ENCODE measurements at places on chromosomes 3 and 15.
A peak's percentile ranks its signal among the peaks of the same experiment; 100 is the strongest.

DNA sequence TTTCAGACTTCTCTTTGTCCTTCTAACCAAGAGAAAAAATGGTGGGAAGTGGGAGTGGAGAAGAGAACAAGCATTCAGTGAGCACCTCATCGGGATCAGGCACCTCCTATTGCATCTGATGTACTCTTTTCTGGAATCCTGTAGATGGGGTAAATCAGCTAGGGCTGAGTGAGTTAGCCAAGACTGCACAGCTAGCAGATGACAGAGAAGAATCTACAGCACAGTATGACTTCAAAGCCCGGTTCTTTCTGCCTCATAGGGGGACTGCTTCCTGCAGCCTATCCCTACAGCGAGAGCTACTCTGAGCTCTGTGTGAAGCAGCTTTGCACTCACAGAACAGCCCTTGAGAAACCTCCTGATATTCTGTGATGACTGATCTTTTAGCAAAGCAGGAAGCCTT is 275.2 kb upstream of the MEIS2 start:
- DNase-seq = peak; percentile 45

GRCh38 chr3:63872135-63872924 is 8.7 kb downstream of the ATXN7 start:
- no peak for DNase-seq

- DNase-seq = no peak
Observed at GRCh38 chr15:70056091-70056680, 41.5 kb downstream of the TLE3 start.

DNA sequence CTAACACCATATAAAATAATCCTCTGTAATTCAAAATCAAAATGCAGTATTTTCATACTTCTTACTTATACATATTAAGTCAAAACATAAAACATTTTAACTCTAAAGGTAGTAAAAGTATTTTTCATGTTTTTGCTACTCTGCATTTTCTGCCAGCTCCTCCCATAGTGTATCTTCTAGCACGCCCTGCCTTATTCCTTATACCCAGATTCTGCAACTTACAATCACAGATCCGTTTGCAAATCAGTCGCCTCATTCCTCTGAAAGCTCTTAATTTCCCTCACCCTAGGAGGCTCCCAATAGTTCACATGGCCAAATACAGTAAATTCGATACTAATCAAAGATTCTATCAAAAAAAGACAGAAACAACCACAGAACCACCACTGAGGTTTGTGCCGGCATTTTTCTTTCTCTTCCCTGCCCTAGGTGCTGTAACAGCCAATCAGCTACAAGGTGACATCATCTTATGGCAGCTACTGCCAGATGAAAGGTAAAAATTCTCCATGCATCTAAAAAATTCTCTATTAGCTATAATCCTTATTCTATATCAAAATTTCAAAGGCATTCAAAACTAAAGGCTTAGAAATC is 72.9 kb downstream of the CLASP2 start:
- DNase-seq = no peak

- no peak for DNase-seq
Observed at GRCh38 chr15:31214864-31215489, 111.7 kb upstream of the KLF13 start.

DNA sequence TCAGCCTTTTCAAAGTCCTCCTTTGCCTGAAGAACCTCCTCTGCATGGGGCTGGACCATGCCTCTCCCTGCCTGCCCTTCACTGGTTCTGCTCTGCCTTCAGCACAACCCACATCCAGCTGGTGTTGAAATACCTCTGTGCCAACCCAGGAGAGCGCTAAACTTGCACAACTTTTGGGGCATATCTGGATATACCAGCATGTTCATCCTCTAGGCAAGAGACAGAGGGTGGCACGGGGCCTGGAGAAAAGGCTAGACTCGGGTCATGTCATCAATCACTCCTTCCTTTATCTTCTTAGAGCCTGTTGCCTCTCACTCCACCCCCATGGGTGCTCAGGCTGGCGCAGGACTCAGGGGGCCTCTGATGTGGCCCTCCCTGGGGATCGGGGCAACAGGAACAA is 4.8 kb downstream of the SEMA4B start:
- no peak for DNase-seq

DNA sequence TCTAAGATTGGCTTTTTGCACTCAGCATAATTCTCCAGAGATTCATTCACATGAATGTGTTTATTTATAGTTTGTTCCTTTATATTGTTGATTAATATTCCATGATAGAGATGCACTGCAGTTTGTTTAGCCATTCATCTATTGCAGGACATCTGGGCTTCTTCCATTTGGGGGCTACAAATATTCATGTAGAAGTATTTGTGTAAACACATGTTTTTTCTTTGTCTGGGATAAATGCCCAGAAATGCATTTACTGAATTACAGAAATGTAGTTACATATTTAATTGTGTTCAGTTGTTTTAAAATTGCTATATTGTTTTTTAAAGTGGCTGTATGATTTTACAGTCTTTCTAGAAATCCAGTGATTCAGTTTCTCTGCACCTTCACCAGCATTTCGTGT is 635.0 kb downstream of the ZIC1 start:
- DNase-seq = no peak

DNA sequence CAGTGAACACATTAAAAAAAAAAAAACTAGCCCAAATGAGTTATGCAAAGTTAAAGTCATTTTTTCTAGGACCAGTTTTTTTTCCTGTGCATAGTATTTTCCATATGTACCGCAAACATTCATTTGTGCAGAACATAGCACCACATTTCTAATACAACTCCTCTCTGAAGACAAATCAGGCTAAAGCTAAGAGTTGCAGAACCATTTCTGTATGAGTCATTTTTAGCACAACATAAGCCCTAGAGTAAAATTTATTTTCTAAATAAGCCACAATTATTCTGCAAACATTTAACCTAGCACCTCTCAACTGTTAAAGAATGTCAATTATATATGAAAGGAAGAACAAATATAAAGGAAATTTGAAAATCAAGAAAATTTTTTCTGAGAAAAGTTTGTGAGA is 375.8 kb downstream of the TIGIT start:
- no peak for DNase-seq

DNA sequence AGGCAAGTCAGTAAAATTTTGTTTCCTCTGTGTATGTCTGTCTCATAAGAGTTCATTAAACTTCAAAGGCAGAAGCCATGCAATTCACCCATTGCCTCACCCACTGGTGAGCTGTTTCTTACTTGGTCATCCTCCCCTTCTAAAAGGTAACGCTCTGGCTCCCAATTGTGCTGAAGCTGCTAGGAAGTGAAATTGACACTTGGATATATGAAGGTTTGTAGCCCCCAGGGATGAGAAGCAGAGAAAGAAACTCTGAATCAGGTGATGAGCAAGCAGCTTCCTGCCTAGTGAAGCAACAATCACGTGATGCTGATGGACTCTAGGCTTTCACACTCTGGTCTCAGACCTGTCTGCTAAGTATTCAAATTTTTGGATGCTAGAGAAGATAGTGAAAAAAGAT is 70.7 kb downstream of the CD200R1L start:
- DNase-seq = no peak

- no peak for DNase-seq
Observed at GRCh38 chr15:98902931-98903330, 104.7 kb downstream of the PGPEP1L start.

GRCh38 chr3:27127195-27127594 is 242.0 kb downstream of the NEK10 start:
- DNase-seq = no peak

DNA sequence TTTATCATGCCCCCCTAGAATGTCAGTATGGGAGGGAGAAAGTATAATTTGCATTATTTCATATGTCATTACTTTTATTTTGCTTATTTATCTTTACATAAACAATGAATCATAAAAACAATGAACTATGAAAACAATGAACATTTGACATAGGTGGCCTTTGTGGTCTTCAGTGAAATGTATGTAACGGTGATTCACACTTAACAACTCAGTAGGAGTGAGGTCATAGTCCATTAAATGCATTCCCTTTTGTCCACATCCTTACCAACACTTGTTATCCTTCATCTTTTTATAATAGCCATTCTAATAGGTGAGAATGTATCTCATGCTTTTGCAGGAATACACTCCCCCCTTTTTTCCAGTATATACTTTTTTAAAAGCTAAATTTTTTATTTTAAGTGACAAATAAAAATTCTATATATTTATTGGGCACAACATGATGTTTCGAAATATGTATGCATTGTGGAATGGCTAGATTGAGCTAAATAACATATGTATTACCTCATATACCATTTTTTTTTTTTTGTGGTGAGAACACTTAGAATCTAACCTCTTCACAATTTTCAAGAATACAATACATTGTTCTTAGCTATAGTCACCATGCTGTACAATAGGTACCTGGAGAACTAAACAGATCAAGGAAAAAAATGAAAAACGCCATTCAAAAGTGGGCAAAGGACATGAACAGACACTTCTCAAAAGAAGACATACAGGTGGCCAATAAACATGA is 189.5 kb downstream of the WDR72 start:
- DNase-seq = no peak

DNA sequence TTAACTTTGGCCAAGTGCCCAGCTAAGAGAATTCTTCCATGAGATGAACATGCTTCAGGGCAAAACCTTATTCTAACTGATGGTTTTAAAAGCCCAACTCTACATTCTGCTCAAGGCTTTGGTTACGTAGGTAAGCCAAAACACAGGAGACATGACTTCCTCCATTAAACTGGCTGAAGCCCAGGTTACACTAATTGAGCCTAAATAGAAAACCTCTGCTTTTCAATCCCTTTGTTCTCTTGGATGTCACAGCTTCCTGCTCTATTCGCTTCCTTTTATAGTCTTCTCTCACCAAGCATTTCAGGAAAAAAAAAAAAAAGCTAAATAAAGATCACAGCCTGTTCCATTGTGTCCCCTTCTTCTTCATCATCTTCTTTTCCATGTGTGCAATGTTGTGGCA is 420.4 kb downstream of the TIGIT start:
- no peak for DNase-seq

DNA sequence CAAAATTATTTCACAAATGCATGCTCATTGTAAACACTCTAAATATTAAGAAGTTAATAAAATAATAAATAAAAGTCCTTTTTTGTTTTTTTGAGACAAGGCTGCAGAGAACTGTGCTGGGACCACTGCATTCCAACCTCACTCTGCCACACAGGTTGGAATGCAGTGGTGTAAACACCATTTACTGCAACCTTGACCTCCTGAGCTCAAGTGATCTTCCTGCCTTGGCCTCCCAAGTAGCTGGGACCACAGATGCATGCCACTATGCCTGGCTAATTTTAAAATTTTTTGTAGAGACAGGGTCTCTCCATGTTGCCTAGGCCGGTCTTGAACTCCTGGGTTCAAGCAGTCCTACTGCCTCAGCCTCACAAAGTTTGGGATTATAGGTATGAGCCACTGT is 578.4 kb downstream of the ZIC1 start:
- DNase-seq = no peak

- DNase-seq = no peak
Observed at GRCh38 chr3:191120447-191121298, 78.4 kb upstream of the OSTN start.
